ENCODE measurements at places on chromosomes 13 and 19. TPM values are rescaled to one million over a fixed set of nuclear protein-coding genes. Genes with fewer than 3 reads are reported as not detected.
A peak's percentile ranks its signal among the peaks of the same experiment; 100 is the strongest.

CPAMD8 gene
- 1.1 TPM for polyA plus RNA-seq

RETN gene
- not detected for polyA plus RNA-seq

CNN1 gene
- polyA plus RNA-seq = 267 TPM

SMG9 gene
- 10.1 TPM for polyA plus RNA-seq

KLK13 gene
- polyA plus RNA-seq = not detected

ETV2 gene
- polyA plus RNA-seq = 0.54 TPM

ZNF497 gene
- 0.20 TPM for polyA plus RNA-seq

MRPS31 gene
- polyA plus RNA-seq = 7.6 TPM

STARD13 gene
- polyA plus RNA-seq = 21.2 TPM

GRCh38 chr19:15290166-15290565 is 42.2 kb downstream of the BRD4 start:
- no peak for DNase-seq

- DNase-seq = no peak
These were observed 737.4 kb downstream of the UQCRFS1 start for GRCh38 chr19:28475525-28475924.

- DNase-seq = no peak
These were observed 443.5 kb downstream of the HS6ST3 start for GRCh38 chr13:96533408-96533807.

DNA sequence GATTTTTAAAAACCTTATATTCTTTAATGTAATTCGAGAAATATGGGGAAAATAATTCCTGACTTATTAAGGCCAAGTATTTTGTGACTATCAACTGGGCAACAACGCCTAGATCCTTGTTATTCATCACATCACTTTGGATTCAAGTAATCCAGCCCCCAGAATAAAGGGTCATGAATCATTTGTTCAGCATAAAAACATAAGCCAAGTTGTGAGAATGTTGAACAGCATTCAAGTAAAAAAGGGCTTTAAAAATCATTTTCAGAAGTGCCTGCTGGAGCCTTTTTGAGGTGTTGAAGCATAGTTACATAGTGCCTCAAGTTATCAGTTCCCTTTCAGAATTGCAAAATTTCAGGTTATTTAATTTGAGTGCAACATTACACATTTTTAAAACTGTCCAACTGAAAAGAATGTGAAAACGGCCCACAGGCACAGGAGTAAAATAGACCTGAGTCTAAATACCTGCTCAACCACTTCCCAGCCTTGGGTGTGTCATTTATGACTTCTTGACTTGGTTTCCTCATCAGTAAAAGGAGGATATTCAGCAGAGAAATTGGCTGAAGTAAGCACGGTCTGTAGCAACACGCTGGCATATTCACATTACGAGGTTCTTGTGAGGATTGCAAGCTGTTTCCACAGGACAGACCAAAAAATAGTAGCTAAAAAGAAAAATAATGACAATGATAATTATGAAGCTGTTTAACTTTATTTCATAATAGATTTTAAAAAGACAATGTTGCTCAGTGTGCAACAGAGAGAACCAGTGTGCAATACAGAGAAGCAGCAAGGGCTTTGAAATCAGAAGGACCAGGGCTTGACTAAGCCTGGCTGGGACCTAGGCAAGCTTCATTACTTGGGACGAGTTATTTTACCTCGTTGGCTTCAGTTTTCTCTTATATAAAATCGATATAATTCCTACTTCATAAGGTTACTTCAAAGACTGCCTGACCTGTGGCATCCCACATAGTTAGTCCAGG is 56.6 kb downstream of the MBNL2 start:
- DNase-seq = no peak

DNA sequence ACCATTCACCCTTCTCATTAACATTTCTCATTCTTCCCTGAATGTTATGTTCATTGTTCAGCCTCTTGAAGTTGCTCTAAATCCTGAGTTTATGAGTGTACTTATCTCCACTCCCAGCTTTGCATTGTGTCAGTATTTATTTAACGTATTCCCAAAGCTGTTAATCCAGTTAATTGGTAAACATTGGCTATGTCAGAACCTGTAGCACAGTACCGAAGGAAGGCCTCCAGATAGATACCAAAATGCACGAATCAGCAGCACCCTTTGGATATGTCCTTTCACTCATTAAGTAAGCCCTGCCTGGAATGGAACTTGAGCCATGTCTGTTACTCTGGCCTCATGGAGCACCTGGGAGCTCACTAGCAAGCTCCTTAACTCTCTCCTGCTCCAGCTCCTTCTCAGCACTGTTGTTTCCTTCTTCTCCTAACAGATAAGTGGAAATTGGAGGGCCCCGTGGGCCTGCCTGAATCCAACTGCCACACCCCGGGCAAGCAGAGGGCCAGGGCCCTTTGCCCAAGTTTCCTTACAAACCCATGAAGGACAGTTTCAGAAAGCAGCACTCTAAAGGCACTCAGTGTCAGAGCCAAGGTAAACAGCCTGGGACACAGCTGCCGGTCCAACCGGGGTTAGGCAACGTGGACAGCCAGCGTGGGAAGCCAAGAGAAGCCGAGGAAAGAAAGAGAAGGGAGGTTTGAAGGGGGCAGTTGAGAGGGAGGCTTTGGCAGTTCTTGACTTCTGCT is 155.0 kb upstream of the SERP2 start:
- no peak for DNase-seq

GRCh38 chr13:88948501-88948900 is 1277.3 kb downstream of the SLITRK5 start:
- no peak for DNase-seq

- DNase-seq = no peak
These were observed 26.0 kb downstream of the IRS2 start for GRCh38 chr13:109760402-109760801.

GRCh38 chr19:49936549-49936948 is 7.2 kb upstream of the NUP62 start:
- no peak for DNase-seq

- no peak for DNase-seq
These were observed 30.5 kb downstream of the VAV1 start for GRCh38 chr19:6803036-6803404.

- no peak for DNase-seq
These were observed 63.4 kb downstream of the INSR start for GRCh38 chr19:7230826-7231225.

GRCh38 chr19:49157445-49158224 is at the start of gene TRPM4:
TRPM4 (plus strand) TSS chr19:49157792; CDS start chr19:49157867, 75 bp downstream.
- DNase-seq = peak; percentile 13

GRCh38 chr13:25783601-25784024 is 268.2 kb downstream of the SHISA2 start:
- no peak for DNase-seq

- no peak for DNase-seq
These were observed 247.3 kb downstream of the MTUS2 start for GRCh38 chr13:29067306-29067945.

GRCh38 chr13:109376936-109377335 is 409.4 kb downstream of the IRS2 start:
- DNase-seq = no peak

DNA sequence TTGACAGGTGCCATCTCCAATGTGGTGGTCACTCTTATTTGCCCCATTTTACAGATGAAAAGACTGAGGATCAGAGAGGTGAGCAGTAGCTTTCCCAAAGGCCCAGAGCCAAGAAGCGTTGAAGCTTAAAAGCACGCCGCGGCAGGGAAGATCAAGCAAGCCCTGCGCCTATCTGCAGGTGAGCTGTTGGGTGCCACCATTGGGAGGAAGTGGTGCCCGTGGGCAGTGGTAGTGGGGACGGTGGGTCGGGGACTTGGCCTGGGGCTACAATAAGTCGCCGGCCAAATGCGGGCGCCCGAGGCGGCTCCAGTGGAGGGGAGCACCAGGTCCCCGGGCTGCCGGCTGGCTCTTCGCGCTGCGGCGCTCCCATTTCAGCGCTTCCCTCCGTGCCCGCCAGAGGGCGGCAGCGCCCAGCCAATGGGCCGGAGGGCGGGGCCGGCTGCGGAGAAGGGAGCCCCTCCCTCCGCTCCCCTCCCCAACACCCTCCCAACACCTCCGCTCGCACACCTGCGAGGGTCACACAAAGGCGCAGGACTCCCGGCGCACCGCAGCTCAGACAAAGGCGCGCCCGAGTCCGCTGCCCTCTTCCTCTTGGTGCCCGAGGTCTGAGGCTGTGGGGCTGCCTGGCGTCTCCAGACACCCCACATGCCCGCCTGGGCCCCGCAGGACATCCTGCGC is 744 bp upstream of the POU2F2 start:
- no peak for DNase-seq

GRCh38 chr19:6663236-6664201 is 6.4 kb downstream of the TNFSF14 start:
- no peak for DNase-seq

GRCh38 chr13:33728271-33729037 is 89.5 kb upstream of the RFC3 start:
- DNase-seq = no peak

DNA sequence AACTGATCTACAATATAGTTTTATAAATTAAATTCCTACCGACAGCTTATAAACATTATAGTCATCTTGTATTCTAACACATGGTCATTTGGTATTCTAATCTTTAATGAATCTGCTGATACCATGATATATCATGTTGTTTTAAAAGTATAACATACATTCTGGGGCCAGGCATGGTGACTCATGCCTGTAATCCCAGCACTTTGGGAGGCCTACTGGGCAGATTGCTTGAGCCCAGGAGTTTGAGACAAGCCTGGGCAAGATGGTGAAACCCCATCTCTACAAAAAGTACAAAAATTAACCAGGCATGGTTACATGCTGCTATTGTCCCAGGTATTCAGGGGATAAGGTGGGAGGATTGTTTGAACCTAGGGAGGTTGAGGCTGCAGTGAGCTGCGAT is 3.1 kb downstream of the ZNF383 start:
- no peak for DNase-seq
